Activated CD4-positive, alpha-beta T cell treated with anti-CD3 and anti-CD28 coated beads for 36 hours (primary cell): ENCODE measurements at places on chromosomes 1 and 21.

- DNase-seq, result no peak
Observed at GRCh38 chr1:66353257-66353656, 180.7 kb upstream of the SGIP1 start.

- DNase-seq, result no peak
Observed at GRCh38 chr1:241839369-241839979, 8.5 kb upstream of the EXO1 start.

- no peak for DNase-seq
Observed at GRCh38 chr1:3515272-3515671, 60.8 kb downstream of the ARHGEF16 start.

- peak; percentile 66 for DNase-seq
Observed at GRCh38 chr1:184753608-184754475, 816 bp downstream of the EDEM3 start.

DNA sequence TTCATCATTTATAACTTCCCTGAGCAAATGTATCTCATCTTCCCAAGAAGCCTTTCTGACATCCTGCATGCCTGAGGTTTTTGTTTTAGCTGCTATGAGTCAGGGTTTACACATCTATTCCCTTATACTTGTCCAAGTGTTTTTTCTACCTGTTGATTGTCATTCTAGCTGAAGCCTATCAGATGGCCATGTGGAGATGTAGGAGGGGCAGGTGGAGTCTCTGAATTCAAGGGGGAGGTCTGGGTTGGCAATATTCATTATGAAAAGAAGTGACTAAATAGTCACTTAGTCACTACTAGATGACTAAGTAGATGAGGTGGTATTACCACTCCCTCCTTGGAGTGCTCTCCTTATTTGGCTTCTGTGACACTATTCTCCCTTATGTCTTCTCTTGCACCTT, 52.4 kb downstream of the XCL1 start:
- DNase-seq, result peak; percentile 39

GRCh38 chr1:96544051-96544830, 177.3 kb upstream of the PTBP2 start:
- DNase-seq, result no peak

DNA sequence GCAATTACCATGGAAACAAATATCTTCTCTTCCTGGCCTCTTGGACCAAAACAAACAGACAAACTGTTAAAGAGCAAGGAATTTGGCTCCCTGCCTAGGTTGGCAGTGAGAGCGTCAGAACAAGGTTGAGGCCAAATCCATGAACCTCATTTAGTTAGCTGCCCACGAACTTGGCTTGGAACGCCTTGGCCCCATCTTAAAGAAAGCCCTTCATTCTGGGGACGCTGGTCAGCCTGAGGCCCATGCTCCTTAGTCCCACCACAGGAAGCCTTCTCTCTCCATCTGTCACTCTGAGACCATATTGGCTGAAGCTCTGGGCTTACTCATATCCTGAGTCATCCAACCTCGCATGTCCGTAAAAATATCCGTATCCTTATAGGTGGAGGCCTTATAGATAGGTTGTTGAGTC, 62.4 kb upstream of the DIRAS3 start:
- no peak for DNase-seq

DNA sequence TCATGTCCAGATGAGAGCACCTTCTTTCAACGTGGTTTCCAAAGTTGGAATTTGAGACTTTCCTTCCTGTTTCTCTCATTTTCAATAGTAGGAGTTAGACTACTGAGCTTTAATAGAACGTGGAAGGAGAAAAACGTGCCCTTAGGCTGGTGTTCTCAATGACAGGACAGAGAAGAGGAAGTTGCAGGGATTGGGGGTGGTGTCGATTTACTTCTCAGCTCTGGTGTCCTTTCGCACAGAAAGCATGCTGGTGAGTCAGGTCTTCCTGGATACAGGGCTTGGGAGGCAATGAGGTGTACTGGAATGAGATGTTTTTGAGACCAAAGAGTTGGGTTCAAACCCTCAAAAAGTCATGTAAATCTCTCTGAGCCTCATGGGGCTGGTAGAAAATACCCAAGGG, 67.1 kb downstream of the HIVEP3 start:
- DNase-seq, result no peak

DNA sequence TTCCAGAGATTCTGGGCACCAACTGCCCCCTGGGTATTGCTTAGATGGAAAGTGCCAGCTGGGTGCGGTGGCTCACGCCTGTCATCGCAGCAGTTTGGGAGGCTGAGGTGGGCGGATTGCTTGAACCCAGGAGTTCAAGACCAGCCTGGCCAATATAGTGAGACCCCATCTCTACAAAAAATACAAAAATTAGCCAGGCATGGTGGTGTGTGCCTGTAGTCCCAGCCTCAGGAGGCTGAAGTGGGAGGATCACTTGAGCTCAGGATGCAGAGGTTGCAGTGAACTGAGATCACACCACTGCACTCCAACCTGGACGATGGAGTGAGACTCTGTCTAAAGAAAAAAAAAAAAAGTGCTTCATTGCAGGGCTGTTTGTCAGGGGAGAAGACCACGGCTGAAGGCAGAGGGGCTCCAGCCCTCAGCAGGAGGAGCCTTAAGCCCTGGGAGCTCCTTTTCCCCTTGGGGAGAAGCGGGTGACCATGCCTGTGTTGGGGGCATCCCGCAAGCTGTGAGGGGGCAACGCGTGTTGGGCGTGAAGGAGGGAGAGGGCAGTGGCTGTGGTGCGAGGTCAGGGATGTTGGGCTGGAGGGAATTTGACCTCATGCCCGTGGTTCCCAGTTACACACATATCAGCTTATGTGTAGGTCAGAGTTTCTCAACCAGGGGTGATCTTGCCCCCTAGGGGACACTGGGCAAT, 131.5 kb upstream of the VAMP3 start:
- DNase-seq, result no peak

DNA sequence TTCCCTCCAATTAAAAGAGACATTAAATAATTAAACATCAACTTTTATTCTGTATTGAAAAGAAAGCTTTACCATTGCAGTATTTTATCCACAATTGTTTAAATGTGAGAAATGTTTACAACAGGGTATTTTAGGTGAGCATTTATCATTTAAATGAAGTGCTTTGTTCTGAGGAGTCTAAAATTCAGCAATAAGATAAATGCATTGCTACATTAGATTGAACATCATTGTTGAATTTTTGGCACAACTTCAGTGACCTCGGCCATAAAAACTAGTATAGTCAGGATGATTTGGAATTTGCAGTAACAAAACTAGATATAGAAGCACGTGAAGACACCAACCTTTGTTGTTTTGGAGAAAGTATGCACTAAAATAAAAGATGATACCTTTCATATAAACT, 692.9 kb downstream of the USP25 start:
- DNase-seq, result no peak

DNA sequence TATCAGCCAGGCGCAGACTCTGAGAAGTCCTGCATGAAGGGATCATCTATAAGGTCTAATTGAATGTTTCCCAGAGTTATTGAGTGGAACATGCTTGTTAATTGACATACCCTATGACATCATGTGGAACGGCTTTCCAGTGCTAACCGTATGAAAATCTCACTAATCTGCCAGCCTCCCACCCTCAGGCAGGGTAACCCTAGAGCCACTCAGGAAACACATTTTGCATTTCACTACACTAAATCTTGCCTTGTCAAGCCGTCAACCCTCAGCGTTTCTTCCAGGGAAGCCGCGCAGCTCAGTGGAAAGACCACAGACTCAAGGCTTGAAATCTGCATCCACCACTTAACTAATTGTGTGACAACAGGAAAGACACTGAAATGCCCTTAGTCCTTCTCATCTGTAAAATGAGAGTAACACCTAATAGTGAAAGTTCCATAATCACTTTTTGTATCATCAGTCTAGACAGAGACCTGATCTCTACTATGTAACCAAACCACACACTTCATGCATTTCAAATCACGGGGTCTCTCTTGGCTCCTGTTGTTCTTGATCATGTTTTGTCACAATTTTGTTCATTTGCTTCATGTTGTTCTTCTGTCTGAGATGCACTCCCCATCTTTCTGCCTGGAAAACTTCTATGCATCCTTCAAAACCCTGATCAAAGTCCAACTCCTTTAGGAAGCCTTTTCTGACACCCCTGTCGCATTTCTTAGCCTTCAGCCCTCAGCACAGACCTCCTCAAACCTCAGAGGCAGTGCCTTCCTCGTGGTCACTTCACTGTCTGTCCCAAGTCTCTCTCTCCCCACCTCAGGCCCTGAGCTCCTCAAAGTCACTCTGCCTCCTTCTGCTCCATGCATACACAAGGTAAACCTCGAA, 246.5 kb downstream of the TOMM20 start:
- peak; percentile 46 for DNase-seq

- DNase-seq, result no peak
Observed at GRCh38 chr1:93821423-93822144, 57.4 kb downstream of the DNTTIP2 start.

DNA sequence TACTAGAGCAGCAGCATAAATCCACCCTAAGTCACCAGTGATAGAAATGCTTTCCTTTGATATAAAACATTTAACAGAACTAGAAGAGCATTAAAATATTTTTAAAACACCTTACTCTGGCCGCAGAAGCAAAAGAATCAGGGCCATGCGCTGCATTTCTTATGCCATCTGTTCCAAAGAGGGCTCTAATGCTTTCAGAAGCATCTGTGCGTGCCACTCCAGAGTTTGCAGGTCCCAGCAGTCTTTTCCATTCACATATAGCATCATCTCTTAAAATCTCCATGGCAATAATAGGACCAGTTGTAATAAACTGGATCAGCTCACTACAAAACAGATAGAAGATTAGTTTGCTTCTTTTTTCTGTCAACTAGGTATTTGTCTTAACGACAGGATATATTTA, 69.2 kb downstream of the NME7 start:
- DNase-seq, result no peak

- no peak for DNase-seq
Observed at GRCh38 chr1:59638231-59638711, 176.5 kb upstream of the HOOK1 start.

GRCh38 chr1:219031809-219032208, 141.9 kb upstream of the LYPLAL1 start:
- no peak for DNase-seq

GRCh38 chr1:68950036-68950435, 453.2 kb upstream of the DEPDC1 start:
- no peak for DNase-seq

DNA sequence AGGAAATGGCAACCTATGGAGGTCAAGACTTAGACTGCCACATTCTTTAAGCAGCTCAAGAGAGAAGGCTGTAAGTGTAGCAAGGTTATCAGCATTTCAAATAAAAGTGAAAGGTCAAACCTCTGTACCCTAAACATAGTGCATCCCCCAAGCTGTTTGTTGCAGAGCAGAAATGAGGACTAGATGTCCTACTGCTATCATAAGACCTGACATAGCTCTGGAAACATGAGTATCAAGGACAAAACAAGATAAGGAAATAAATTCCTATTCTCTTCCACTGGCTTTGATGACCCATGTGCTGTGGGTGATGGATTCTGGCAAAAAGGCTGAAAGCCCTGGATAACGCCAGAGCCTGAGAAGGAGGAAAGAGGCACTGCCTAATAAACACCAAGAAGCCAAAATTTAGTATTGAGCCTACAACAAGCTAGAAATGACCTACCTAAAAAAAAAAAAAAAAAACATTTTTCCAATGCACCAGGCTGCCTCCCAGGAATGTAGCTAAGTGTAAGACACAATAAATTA, 35.9 kb downstream of the URB1 start:
- no peak for DNase-seq

DNA sequence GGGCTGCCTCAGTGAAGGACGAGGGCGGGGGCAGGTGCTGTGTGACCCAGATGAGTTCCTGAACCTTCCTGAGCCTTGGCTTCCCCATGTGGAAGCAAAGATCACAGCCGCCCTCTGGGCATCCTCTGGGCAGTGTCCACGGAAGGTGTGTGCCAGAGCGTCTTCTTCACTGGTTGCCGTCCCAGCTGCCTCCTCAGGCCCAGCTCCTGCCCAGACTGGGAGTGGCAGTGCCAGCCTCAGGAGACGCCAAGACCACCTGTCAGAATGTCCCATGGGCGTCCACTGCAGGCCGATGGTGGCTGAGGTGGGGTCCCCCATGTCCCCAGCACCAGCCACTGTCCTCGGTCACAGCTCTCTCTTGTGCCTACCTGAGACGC, 10.2 kb downstream of the ARHGEF16 start:
- DNase-seq, result peak; percentile 2

GRCh38 chr1:109391626-109392025, 6.1 kb downstream of the SORT1 start:
- DNase-seq, result no peak

DNA sequence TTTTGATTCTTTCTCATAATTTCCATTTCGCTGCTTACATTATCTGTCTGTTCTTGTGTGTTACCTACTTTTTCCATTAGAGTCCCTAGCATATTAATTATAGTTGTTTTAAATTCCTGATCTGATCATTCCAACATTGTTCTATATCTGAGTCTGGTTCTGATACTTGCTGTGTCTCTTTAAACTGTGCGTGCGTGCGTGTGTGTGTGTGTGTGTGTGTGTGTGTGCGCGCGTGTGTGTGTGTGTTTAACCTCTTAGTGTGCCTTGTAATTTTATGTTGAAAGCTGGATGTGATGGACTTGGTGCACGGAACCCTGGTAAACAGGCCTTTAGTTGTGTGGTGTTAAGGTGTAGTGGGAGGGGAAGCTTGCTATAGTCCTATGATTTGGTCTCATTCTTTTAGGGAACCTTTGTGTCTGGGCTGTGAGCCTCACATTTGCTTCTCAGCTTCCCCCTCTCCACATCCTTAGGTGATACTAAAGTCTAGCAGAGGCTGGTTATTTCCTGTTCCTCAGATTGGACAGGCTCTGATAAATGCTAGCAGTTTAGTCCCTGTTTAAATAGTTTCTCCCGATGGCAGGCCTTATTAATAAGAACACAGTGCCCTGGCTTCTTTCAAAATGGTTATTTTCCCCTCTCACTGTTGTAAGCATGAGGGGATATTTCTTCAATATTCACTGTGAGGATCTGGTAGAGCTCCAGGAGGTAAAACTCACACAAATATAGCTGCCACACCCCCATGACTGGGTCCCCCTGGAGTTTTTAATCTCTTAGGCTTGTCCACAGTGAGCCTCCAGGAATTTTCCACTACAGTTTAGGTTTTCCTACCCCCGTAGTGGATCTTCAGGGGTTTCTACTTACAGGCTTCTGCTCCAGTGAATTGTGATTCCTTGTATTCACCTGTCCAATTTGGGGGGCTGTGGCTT, 118.3 kb downstream of the GALNT2 start:
- no peak for DNase-seq
